ENCODE measurements at places on chromosomes 3 and 15.

DNA sequence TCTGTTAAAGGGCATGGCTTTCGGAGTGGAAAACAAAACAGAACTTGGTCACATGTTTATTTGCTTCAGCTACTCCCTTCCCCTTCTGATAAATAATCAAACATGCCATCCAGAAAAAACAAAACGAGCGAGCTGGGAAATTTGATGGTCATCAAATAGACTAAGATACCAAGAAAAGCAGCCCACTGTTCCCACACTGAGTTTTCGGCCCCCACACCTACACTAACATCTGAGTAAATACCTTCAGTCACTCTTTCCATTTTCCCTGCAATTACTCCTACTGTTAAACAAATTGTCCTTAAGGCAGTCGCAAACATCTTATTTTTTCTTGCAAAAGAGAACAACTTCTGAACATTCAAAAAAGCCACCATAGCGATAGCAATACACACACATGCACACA is 454.6 kb downstream of the FOXP1 start:
- no peak for DNase-seq

GRCh38 chr15:45180201-45180600 is 7.6 kb downstream of the SHF start:
- no peak for DNase-seq

DNA sequence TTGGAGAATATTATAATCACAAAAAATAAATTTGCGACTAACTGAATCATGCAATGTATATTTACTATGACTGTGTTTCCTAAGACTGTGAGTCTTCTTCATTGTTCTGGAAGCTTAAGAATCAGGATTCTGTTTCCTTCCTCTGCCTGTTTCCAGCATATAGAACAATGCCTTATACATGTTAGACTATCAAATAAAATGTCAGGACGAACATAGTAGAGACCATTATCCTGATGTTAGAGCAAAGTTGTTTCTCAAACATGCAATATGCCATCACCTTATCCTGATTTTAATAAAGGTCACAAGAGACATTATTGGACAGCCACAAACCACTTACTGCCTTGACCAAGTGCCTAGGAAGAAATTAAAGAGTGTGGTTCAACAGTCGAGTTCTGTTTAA is 457.4 kb upstream of the AGTR1 start:
- DNase-seq = no peak

DNA sequence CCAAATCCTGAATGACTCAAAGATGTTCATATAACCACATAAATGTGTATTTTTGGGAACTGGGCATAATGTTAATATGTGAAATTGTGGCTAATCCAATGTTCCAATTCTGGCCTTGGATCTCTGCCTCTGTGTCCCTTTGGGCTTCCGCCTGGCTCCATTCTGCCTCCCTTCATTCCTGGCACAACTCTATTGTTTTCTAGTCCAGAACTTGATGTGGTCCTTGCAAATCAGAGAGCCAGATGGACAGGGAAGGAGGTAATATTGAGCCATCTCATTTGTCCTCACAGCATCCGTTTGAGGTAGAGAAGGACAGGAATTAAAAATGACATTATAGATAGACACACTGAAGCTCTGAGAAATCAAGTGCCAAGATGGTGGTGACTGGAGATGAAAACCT is 355.7 kb upstream of the TBL1XR1 start:
- no peak for DNase-seq
